Progenitor cell of endocrine pancreas (in vitro differentiated cells): ENCODE measurements at places on chromosomes 16 and 17. TPM values are rescaled to one million over a fixed set of nuclear protein-coding genes. Genes with fewer than 3 reads are reported as not detected.

DNA sequence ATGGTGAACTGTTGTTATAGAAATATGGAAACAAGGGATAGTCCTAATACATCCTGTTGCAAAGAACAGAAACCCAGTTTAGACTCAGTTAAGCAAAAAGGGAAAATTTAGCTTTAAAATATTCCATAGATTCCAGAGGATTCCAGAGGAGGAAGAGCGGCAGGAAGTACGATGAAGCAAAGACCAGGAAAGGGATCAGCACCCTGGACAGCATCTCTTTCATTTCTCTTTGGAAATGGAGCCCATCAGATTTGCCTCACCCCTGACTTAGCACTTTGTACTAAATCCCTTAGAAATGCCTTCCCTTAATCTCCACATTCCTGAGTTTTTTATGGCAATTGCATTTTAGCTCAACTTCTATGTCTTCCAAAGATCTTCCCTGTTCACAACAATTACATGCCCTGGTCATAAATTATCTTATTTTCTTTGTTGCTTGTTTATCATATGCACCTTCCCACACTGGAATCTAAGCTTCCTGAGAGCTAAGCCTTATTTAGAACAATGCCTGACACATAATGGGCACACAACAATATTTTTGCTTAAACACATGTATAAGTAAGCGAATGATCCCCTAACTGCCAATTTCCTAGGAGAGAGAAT, 150.0 kb upstream of the RBFOX1 start:
- H3K4me1 ChIP-seq: no peaks in the 10 kb centered on the region
- no peak overlapping the region for H3K4me3 ChIP-seq
- H3K27ac ChIP-seq: no peak overlapping the region
- peak; percentile 34 for DNase-seq

DNA sequence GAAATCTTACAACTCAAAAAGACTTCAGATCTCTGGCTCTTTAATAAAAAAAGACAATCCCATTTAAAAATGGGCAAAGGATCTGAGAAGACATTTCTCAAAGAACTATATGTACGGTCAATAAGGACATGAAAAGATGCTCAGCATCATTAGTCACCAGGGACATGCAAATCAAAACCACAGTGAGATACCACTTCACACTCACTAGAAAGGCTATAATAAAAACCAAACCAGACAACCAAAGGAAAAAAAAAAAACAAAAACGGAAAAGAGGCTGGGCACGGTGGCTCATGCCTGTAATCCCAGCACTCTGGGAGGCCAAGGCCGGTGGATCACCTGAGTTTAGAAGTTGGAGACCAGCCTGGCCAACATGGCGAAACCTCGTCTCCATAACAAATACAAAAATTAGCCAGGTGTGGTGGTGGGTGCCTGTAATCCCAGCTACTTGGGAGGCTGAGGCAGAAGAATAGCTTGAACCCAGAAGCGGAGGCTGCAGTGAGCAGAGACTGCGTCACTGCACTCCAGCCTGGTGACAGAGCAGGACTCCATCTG, 1.7 kb upstream of the NPIPB7 start:
- no peaks in the 10 kb centered on the region for H3K4me1 ChIP-seq
- H3K27me3 ChIP-seq: no peaks in the 10 kb centered on the region
- H3K36me3 ChIP-seq: peaks cover 11% of the 10 kb centered on the region

The ATP6V0D1 gene
- 65.3 and 67.5 TPM in 2 replicates for total RNA-seq

- H3K27ac ChIP-seq: no peak overlapping the region
- peaks cover 18% of the 10 kb centered on the region for H3K27me3 ChIP-seq
- no peak overlapping the region for H3K4me3 ChIP-seq
- H3K4me1 ChIP-seq: no peaks in the 10 kb centered on the region
- DNase-seq: no peak
Measured at GRCh38 chr16:57000271-57001025, 11.1 kb downstream of the NLRC5 start.

The TNFSF13 gene
- total RNA-seq: 4.1 and 4.7 TPM in 2 replicates

- DNase-seq: no peak
- no peak overlapping the region for H3K4me3 ChIP-seq
- peaks cover 5% of the 10 kb centered on the region for H3K4me1 ChIP-seq
- H3K27ac ChIP-seq: no peak overlapping the region
- peaks cover 4% of the 10 kb centered on the region for H3K27me3 ChIP-seq
- H3K36me3 ChIP-seq: peaks cover under 1% of the 10 kb centered on the region
Measured at GRCh38 chr17:17871913-17872312, 35.1 kb upstream of the SREBF1 start.

The TBC1D3 gene
- not detected in 2 replicates for total RNA-seq

GRCh38 chr17:37299257-37299980, 76.4 kb upstream of the C17orf78 start:
- no peak for DNase-seq
- peaks cover 21% of the 10 kb centered on the region for H3K4me1 ChIP-seq
- H3K4me3 ChIP-seq: no peak overlapping the region
- H3K36me3 ChIP-seq: no peaks in the 10 kb centered on the region

DNA sequence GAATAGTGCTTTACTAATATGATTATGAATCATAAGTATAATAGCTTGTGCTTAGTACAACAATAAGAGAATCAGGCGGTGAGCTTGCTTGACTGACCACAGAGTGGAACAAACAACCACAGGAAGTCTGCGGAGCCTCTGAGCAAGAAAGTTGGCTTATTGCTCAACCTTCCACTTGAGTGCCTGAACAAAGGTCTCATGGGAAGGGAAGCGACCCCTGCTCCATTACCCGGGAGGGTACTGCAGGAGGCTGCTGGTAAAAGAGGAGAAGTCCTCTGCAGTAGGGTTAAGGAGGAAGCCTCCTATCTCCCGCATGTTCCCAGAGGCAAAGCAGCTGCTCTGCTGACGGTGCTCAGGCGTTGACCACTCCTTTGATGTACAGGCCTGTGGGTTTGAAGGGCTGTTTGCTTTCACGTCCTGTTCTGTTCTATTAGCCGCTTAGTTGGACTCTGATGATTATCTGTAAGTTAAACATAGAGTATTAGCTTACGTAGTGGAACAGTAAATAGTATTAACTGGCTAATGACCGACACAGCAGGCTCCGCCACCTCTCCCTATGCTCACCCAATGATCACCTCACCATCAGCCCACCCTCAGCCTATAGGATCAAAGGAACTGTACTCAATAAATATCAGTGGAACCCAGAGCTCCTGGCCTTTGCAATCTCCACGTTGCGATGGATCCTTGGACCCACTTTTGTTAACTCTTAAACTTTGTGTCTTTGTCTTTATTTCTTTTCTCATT, 17.5 kb downstream of the ALOX15B start:
- peak overlapping the region; percentile 68 for H3K27ac ChIP-seq
- no peak for DNase-seq
- peak overlapping the region; percentile 12 for H3K4me3 ChIP-seq

- peaks cover 3% of the 10 kb centered on the region for H3K4me1 ChIP-seq
- no peak for DNase-seq
- no peaks in the 10 kb centered on the region for H3K36me3 ChIP-seq
- no peak overlapping the region for H3K4me3 ChIP-seq
Measured at GRCh38 chr17:76812968-76813367, 55.2 kb upstream of the MGAT5B start.

The RSPRY1 gene
- 57.4 and 63.7 TPM in 2 replicates for total RNA-seq

GRCh38 chr17:42406615-42407288, 16.3 kb downstream of the CAVIN1 start:
- no peak overlapping the region for H3K4me3 ChIP-seq
- H3K27ac ChIP-seq: no peak overlapping the region
- peaks cover 7% of the 10 kb centered on the region for H3K4me1 ChIP-seq
- DNase-seq: no peak
- H3K36me3 ChIP-seq: no peaks in the 10 kb centered on the region

The TEX19 gene
- total RNA-seq: 0.24 TPM in 1 of 2 replicates, not detected in the other

The PRPF8 gene
- total RNA-seq: 367 and 378 TPM in 2 replicates

DNA sequence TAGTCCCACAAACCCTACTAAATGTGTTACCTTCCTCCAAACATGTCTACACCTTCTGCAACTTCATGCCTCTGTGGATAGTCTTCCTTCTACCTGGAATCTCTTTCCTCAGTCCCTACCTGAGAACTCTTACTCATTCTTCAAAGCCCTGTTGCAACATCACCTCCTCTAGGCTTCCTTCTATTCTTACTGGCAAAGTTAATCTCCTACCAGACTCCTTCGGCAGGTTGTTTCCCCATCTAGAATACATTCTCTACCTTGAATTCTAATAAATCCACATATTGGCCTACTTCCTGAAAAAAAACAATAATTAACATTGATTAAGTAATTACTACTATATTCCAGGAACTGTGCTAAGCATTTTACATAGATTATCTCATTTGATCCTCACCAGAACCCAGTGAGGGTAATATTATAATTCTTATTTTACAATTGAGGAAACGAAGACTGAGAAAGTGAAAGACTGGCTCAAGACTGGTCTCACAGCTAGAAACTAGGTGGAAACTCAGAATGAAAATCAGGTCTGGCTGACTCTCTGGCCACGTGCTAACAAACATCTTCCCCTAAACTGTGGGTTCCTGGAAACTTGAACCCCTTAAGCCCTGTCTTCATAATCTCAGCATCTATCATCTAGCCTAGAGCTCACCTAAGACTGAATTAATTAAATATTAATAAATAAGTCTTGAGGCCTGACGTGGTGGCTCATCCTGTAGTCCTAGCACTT, 4.6 kb upstream of the STAT3 start:
- no peaks in the 10 kb centered on the region for H3K36me3 ChIP-seq
- DNase-seq: no peak
- H3K4me3 ChIP-seq: no peak overlapping the region
- peaks cover 23% of the 10 kb centered on the region for H3K27me3 ChIP-seq
- H3K4me1 ChIP-seq: peaks cover 19% of the 10 kb centered on the region
- H3K27ac ChIP-seq: no peak overlapping the region

DNA sequence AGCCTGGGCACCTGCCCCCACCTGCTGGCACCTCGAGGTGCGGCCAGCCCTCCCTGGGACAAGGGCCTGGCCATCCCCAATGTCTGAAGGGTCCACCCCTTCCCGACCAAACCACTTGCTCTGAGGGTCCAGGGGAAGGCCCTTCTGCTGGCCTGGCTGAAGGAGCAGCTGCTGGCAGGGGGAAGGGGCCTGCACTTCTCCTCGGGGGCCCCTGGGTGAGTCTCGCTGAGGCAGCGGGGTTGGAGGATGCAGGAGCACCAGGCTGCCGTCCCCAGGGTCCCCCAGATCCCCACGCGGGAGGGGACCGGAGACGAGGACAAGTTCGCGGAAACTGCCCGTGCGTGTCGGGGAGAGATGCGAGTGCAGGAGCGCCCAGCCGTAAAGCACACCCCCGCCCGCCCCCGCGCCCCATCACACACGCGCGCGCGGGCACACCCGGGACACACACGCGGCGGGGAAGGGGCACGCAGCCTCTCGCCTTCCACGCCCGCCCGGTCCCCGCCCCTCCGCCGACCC, 725 bp upstream of the CACNA1H start:
- DNase-seq: no peak
- H3K27me3 ChIP-seq: peaks cover 11% of the 10 kb centered on the region
- no peak overlapping the region for H3K27ac ChIP-seq
- peaks cover 1% of the 10 kb centered on the region for H3K36me3 ChIP-seq

The MNT gene
- 32.1 and 35.5 TPM in 2 replicates for total RNA-seq

DNA sequence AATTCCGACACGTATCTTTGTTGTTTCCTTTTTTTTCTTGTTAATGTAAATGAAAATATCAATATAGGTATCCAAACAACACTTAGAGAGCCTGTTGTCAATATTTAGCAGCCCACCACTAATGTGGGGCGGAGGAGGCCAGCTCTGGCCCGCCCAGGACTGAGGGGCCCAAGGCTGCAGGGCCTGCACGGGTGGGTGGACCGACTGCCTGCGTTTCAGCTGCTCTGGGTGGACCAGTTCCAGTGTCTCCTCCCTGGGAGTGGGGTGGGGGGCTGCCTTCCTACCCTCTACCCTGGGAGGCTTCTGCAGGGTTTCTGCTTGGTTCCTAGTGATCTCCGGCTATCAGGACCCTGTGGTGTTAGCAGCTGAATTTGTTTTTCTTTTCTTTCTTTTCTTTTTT, 15.9 kb upstream of the ADGRG1 start:
- no peaks in the 10 kb centered on the region for H3K36me3 ChIP-seq
- DNase-seq: peak; percentile 8
- H3K4me1 ChIP-seq: peaks cover 17% of the 10 kb centered on the region
- no peak overlapping the region for H3K27ac ChIP-seq
- no peaks in the 10 kb centered on the region for H3K27me3 ChIP-seq

The KRT38 gene
- not detected in 2 replicates for total RNA-seq

DNA sequence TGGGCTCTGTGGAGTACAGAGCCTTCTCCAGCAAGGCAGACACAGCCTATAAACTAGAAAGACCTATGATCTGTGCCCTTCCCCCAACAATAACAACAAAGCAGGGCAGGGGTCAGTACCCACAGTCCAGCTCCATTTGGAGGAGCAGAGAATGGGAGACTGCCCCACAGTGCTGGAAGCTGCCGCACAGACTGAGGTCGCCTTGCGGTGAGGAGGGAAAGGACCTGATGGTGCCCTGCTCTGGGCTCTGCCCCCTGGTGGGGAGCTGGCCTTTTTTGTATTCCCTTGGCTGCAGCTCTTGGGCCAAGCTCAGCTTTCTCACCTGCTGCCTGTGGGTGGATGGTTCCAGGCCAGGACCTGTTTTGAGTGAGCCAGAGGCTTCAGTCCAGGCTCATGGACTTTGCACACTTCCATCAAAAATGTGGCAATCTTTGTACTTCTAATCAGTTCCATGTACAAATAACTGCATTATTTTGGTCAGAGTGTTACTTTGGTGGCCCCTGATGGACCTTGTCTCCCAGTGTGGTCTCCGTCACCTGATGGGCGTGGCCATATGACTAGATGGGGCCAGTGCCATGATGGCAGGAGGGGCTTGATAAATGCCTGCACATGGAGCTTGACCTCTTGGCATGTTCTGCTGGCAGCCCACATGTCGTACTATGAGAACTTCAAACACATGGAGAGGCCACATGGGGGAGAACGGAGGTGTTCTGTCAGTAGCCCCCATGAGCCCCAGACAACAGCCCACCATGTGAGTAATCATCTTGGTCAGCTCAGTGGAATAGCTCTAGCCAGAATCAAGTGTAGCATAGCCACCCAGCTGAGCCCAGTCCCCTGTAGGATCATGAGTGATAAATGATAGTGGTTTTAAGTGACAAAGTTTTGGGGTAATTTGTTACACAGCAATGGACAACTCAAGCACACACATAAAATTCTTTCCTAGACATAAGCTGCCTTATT, 24.2 kb downstream of the B9D1 start:
- H3K4me3 ChIP-seq: no peak overlapping the region
- no peak overlapping the region for H3K27ac ChIP-seq
- no peaks in the 10 kb centered on the region for H3K27me3 ChIP-seq
- DNase-seq: peak; percentile 57

GRCh38 chr16:87842209-87842869, 27.0 kb downstream of the SLC7A5 start:
- H3K27ac ChIP-seq: no peak overlapping the region
- H3K4me1 ChIP-seq: no peaks in the 10 kb centered on the region

The OR1A1 gene
- not detected in 2 replicates for total RNA-seq

DNA sequence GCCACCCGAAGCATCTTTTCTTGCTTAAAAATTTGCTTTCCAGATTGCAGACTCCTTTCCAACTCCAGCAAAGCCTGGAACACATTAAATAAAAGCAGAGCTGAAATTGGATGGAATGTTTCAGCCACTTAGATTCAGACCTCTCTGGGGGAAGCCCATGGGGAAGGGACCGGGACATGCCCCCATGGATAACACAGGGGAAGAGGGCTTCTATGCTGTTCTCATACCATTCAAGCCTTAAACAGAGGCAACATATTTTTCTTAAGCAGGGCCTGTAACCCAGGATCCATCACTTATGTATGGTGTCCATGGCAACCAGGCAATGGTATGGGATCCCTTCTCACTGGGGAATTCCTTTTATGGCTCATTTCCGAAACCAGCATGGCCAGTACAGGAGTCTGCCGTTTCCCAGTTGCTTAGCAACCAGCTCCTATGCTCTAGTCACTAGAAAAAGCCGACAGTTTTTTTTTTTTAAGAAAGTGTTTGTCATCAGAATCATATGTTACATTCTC, 62.0 kb upstream of the MARCHF10 start:
- no peaks in the 10 kb centered on the region for H3K4me1 ChIP-seq
- no peak overlapping the region for H3K4me3 ChIP-seq
- no peak overlapping the region for H3K27ac ChIP-seq
- H3K36me3 ChIP-seq: no peaks in the 10 kb centered on the region
- DNase-seq: no peak
